Putamen (tissue), 1 donor: ENCODE measurements at places on chromosomes 5 and 9.
A peak's percentile ranks its signal among the peaks of the same experiment; 100 is the strongest.

DNA sequence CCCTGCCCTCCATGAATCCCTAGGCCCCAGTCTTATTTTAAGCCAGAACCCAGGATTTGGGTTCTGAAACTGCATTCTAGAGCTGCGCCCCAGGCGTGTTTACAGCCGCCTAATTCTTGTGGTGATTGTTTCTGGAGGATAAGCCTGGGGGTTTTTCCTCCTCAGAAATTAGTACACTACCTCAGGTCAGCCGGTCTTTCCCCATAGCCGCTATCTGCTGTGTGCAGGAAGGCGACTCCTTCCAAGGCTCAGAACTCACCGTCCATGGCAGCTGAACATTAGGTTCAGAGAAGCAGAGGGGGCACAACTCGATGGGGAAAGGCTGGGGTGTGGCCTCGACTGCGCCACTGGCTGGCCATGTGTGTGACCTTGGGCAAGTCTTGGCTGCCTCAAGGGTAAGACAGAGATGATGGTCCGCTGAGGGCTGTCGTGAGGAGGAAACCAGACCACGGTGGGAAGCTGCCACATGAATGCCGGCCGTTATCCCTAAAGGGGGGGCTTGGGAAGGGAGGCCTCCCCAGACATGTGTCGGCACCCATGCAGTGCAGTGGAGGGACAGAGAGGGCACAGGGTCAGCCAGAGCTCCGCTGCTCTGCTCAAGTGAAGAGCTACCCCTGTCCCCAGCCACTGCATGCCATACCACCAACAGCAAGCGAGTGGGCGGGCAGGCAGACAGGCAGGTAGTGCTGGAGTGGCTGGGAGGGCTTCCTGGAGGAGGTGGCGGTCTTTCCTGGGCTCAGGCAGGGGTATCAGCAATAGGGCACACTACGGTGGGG is 28.9 kb downstream of the SHB start:
- DNase-seq, result no peak

- peak; percentile 7 for DNase-seq
Observed at GRCh38 chr9:80197661-80198060, 625.9 kb downstream of the TLE4 start.

DNA sequence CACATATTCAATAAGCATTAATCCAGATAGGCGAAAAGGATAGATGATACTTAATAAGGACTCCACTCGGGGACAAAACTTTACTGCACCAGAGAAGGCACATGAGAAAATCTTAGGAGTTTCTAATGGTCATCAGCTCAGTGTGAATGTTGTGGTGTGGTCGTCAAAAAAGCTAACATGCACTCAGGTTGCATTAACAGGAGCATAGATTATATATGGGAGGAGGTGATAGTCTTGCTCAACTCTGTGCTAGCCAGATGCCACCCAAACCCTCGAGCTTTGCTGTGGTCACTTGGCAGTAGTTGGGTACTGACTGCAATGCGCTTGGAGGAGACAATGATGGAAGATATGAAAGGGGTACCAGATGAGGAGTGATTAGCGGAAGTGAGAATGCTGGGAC is 8.6 kb upstream of the COL27A1 start:
- DNase-seq, result no peak

DNA sequence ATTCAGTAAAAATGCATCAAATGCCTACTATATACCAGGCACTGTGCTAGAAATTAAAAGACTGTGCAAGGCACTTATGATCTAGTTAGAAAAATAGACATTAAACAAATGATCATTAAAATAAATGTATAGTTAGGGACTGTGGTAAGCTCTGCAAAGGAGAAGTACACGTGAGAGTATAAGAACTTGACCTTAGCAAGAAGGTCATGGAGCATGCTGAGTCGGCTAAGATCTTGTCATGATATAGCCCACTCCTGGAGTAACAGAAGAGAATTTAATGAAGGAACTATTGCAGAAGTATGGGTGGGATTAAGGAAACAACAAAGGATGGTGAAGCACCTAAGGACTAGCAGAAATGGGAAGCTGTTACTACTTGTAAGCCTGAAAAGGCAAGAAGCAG is 23.5 kb upstream of the SAP30L start:
- DNase-seq, result no peak

GRCh38 chr9:128092199-128092977 is 24.4 kb downstream of the SLC25A25 start:
- no peak for DNase-seq

- DNase-seq, result no peak
Observed at GRCh38 chr5:139912804-139913203, 117.2 kb downstream of the PSD2 start.

DNA sequence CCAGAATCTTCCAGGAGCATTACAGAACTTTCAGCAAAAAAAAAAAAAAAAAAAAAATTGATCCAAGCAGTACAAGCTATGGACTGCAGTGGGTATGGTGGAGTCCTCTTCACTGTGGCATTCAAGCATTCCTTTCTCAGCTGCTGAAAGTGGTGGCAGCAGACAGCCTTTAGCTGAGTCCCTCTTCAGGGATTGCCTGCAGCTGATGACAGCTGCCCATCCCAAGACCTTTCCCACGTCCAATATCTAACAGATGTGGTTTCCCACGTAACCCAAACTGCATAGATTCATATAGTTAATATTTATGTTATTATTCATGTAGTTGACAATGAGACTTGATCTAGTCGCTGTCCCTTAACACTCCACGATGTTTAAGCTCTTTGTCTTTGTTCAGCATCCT is 475.9 kb downstream of the TLE1 start:
- no peak for DNase-seq

- DNase-seq, result no peak
Observed at GRCh38 chr5:177412603-177413233, 3.4 kb upstream of the F12 start.
